LHCN-M2 (cell line): ENCODE measurements at places on chromosomes 5 and 9. TPM values are rescaled to one million over a fixed set of nuclear protein-coding genes. Genes with fewer than 3 reads are reported as not detected.

The PCDHB11 gene
- total RNA-seq = 0.77 and 1.5 TPM in 2 replicates

The FBP1 gene
- total RNA-seq = not detected in 2 replicates

The PHYKPL gene
- 13.8 and 17.7 TPM in 2 replicates for total RNA-seq

The PTPDC1 gene
- 11.5 and 13.6 TPM in 2 replicates for total RNA-seq

The IFNE gene
- total RNA-seq = 0.75 and 1.7 TPM in 2 replicates

The SEMA6A gene
- 0.13 TPM in 1 of 2 replicates, not detected in the other for total RNA-seq

The TAF11L10 gene
- total RNA-seq = not detected in 2 replicates

The GRM6 gene
- not detected in 2 replicates for total RNA-seq

The CDKN2B-AS1 gene
- total RNA-seq = 2.9 and 6.2 TPM in 2 replicates

The CLIC3 gene
- 0.52 TPM in 1 of 2 replicates, not detected in the other for total RNA-seq

The VCAN gene
- 154 and 160 TPM in 2 replicates for total RNA-seq

The SLC22A4 gene
- 5.6 and 8.3 TPM in 2 replicates for total RNA-seq

The PDCD1LG2 gene
- 18.3 and 20.6 TPM in 2 replicates for total RNA-seq

The CBY3 gene
- not detected in 2 replicates for total RNA-seq
